Stimulated activated CD4-positive, alpha-beta T cell treated with anti-CD3 and anti-CD28 coated beads, Interleukin-4, amount 100 ng/mL, for 1 hour (primary cell): ENCODE measurements at places on chromosomes 12 and 14.

GRCh38 chr12:123983822-123984485 lies 10.9 kb downstream of the ZNF664 start:
- peak; percentile 21 for DNase-seq

GRCh38 chr14:74988131-74988530 lies 14.6 kb upstream of the EIF2B2 start:
- DNase-seq, result no peak

DNA sequence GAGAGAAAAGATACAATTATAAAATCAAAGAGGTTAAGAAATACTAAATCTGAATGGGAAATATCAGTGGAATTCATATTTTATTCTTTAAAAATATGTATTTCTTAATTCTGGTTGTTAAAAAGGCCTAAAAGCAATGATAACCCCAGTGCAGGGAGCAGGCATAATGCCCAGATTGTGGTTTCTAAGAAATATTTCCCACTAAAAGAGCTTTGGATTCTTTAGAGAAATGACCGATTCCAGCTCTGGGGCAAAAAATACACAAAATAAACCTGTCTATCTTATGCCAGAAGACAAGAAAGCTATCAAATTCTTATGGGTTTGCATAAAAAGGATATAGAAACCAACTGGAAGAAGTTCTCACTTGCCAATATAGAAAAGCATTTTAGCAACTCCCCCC lies 71.6 kb downstream of the PDE6H start:
- no peak for DNase-seq

- DNase-seq, result no peak
These were observed 14.0 kb upstream of the RABGGTA start for GRCh38 chr14:24285351-24285750.

GRCh38 chr12:24356240-24356804 lies 406.9 kb upstream of the SOX5 start:
- no peak for DNase-seq

DNA sequence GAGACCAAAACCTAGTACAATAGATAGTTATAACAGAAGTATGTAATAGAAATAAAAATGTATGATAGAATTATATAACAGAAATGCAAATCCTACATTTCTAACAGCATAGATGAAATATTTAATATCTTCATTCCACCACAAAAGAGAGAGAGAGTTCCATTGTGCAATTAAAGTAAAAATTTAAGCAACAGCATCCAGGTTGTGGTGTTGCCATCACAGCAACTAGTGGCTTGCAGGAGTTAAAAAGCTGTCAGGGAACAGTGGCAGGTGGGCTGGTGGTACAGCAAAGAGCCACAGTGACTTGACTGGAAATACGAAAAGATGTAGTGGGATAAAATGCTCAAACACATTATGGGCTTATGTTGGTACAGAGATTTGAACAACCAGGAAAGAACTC lies 57.1 kb upstream of the MDM1 start:
- DNase-seq, result no peak

GRCh38 chr12:30826276-30826675 lies 71.5 kb upstream of the CAPRIN2 start:
- DNase-seq, result no peak

DNA sequence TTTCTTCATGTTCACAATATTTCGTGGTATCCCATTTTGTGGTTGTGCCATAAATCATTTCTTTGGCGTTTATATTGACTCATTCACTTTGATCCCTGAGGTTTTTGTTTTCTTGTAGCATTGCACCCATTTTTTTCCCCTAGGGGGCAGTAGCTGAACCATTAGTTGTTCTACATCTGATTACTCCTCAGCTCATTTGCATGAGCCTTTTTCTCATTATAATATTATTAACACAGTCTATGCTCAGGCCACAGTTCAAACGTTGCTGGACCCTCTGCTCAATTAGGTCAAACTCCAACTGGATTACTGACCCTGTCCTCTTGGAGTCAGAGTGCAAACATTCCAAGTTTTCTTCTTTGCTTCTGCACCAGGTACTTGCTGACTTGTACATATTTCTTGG lies 475.4 kb upstream of the SEL1L start:
- no peak for DNase-seq

GRCh38 chr12:131229426-131230339 lies 276.0 kb downstream of the ADGRD1 start:
- no peak for DNase-seq

DNA sequence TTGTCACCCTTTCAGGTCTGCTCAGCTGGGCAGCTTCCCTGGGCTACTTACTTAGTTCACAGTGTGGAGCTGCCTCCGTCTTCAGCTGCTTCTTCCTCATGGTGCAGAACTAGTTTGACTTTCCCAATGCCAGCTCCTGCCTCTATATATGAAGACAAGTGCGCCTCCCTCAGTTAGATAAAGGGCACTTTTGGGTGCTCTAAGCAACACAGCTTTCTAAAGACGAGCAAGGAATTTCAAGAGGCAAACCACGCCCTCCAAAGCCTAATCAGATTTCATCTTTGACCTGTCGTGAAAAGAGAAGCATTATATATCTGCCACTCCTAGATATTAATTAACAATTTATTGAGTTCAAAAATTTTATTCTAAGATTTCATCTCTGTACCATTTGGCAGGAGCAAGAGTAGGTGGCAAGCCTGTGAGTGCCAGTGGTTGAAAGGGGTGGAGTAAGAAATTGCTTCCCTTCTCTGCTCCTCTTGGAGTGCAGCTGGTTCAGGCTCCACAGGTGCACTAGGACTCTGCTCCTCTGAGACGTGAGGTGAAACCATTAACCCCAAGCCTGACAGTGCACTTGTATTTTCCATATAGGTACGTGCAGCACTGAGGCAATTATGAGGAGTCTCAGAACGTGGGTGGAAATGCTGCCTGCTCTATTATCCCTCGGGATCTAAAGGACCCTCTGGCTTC lies 2.1 kb upstream of the SLC11A2 start:
- no peak for DNase-seq

DNA sequence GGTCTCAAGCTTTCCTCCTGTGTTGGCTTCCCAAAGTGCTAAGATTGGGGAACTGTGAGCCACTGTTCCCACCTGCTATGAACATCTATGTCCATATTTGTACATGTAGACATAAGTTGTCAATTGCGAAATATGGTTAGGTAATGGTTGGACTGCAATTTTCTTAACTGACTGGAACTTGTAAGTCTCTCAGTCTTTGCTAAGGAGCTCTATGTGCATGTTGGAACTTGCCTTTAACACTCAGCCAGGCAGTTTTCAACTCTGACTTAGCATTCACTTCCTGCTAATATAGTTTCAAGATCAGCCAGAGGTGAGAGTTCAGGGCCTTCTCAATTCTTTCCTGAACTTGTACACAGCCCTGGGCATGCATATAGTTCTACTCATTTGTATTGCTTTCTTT lies 44.5 kb upstream of the EEA1 start:
- no peak for DNase-seq

- no peak for DNase-seq
These were observed 302.8 kb downstream of the PAWR start for GRCh38 chr12:79388011-79388410.
